Gastroesophageal sphincter (tissue), 4 donors: ENCODE measurements at places on chromosomes 13 and 19. TPM values are rescaled to one million over a fixed set of nuclear protein-coding genes. Genes with fewer than 3 reads are reported as not detected.

Gene SLAIN1
- 17.3 TPM for total RNA-seq

Gene ZNF844
- total RNA-seq: 8.0 TPM

Gene ZNF556
- 0.27 TPM for total RNA-seq

Gene WDR88
- not detected for total RNA-seq

Gene CLDN10
- total RNA-seq: 16.8 TPM

Gene ATP1A3
- 0.81 TPM for total RNA-seq

Gene IRF2BP1
- total RNA-seq: 53.3 TPM

DNA sequence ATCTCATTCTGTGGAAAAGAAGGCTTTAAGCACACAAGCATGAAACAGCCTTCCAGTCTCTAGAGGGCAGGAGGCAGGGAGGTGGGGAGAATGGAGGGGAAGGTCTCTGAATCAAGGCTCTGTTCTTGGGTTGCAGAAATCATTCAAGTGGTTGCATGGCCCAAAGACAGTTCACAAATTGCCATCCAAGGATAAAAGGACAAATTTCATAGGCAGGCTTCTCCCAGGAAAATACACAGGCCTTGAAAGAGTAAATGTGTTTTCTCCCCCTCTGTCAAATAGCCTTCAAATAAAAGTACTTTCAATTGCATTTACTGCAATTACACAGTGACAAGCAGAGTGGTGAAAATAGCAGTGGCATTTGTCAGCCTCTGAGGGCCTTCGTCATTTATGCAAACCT lies 450.8 kb downstream of the DCT start:
- H3K27ac ChIP-seq: no peak overlapping the region
- no peaks in the 10 kb centered on the region for H3K27me3 ChIP-seq
- H3K4me3 ChIP-seq: no peak overlapping the region
- no peaks in the 10 kb centered on the region for H3K36me3 ChIP-seq
- no peak for ATAC-seq
- H3K4me1 ChIP-seq: no peaks in the 10 kb centered on the region

DNA sequence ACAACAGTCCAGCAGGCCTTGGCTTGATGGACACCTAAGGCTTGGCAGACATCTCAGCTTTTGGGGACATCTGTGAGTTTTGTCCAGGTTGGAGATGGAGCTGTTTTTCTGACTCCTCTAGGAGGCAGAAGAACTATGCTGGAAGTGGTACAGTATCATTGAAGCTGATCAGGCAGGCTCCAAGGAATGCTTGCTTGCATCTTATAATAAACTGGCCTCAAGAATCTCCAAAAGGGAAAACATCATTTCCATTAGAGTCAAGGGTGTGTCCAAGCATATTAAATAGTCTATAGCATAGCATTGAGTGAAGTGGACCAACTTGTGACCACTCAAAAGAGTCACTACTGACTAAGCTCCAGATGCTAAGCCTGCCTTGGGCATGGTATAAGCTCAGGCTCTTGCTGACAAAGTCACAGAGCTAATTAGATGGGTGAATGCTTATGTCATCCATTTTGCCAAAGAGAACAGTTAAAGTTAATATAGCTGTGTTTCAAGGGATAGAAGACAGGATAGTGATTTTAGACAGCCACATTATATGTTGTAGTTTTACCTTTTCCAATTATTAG lies 216.0 kb downstream of the DNAJC15 start:
- H3K36me3 ChIP-seq: no peaks in the 10 kb centered on the region
- H3K4me3 ChIP-seq: no peak overlapping the region
- H3K27me3 ChIP-seq: no peaks in the 10 kb centered on the region
- H3K27ac ChIP-seq: no peak overlapping the region
- H3K4me1 ChIP-seq: no peaks in the 10 kb centered on the region
- ATAC-seq: no peak

DNA sequence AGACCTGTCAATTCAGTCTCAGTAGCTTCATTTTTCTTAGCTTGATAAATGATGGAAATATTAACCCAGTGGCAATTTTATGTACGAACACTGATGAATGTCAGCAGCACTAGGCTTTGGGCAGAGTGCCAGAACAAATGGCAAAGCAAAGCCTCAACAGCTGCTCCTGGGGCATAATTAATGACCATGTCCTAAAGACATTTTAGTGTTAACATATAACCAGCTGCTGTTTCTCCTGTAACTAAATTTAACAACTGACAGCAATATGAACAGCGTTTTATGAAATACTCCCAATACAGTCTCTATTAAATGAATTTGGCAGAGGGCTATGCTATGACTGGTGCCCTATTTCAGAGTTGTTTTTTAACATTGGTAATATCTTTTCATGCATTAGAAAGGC lies 47.1 kb downstream of the ZNF568 start:
- ATAC-seq: no peak
- no peaks in the 10 kb centered on the region for H3K27me3 ChIP-seq
- H3K4me1 ChIP-seq: peaks cover 4% of the 10 kb centered on the region
- H3K27ac ChIP-seq: no peak overlapping the region
- no peaks in the 10 kb centered on the region for H3K36me3 ChIP-seq
- H3K4me3 ChIP-seq: no peak overlapping the region

DNA sequence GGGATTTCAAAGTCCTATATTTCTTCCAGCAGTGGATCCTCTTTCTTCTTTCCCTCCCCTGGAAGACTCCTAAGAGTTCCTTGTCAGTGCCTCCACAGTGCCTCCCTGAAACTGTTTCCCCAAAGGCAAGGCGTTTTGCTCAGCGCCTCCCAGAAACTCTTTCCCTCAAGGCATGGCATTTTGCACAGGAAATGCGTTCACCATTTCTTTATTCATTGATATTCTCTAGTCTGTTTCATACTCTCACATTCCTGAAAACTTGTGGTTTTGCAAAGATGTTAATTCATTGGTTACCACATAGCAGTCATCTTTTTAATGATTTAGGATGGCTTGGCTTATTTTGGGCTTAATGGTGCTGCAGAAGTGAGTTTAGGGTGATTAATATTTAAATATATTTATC lies 177.3 kb upstream of the SLC10A2 start:
- no peak for ATAC-seq
- H3K27me3 ChIP-seq: no peaks in the 10 kb centered on the region
- no peaks in the 10 kb centered on the region for H3K4me1 ChIP-seq
- H3K4me3 ChIP-seq: no peak overlapping the region

DNA sequence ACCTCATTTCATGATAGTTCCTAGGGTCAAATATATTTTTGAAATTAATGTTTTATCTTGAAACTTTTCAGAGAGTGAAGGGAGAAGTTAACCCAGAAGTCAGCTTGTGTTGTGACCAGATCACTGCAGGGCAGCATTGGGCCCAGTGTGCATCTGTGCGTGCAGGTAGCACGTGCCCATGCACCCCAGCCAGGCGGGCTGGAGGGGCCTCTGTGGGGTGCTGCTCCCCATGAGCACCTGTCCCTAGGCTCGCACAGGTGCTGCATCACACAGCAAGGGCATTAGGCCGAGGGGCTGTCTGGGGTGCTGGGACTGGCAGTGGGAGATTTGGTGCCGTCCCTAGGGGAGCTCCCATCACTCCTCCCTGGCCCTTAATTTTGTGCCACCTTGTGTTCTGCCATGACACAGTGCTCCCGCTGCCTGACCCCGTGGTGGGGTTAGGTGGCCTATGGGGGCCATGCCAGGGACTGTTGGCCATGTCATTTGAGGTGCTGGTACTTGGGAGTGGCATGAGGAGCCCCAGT lies 13.1 kb downstream of the UPF1 start:
- no peak for ATAC-seq
- no peaks in the 10 kb centered on the region for H3K27me3 ChIP-seq
- H3K27ac ChIP-seq: no peak overlapping the region
- H3K36me3 ChIP-seq: no peaks in the 10 kb centered on the region
- no peak overlapping the region for H3K4me3 ChIP-seq

- no peaks in the 10 kb centered on the region for H3K36me3 ChIP-seq
- peaks cover 5% of the 10 kb centered on the region for H3K27me3 ChIP-seq
- ATAC-seq: no peak
- no peak overlapping the region for H3K27ac ChIP-seq
- no peaks in the 10 kb centered on the region for H3K4me1 ChIP-seq
- no peak overlapping the region for H3K4me3 ChIP-seq
These were observed 21.1 kb downstream of the CEACAM8 start for GRCh38 chr19:42573642-42574041.

GRCh38 chr13:113952151-113952982 lies 21.5 kb downstream of the C13orf46 start:
- H3K27ac ChIP-seq: no peak overlapping the region
- no peaks in the 10 kb centered on the region for H3K36me3 ChIP-seq
- H3K27me3 ChIP-seq: no peaks in the 10 kb centered on the region
- no peak overlapping the region for H3K4me3 ChIP-seq
